DMS79 (cell line): ENCODE measurements at places on chromosomes 6 and 20.

DNA sequence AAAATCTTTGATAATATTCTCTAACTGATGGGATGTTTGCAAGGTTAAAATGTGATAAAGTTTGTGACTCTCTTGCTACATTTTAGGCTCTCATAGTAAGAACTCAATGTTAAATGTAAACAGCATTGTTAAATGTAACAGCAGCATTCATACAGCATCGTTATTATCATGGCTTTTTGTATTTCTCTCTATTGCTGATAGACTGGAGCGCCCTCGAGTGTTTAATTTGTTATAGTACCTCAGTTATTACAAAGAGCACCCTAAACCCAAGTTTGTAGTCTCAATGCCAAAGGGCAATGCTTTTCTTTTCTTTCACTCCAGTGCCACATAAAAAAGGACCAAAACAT, 14.9 kb upstream of the TTPAL start:
- DNase-seq: no peak

- no peak for DNase-seq
Observed at GRCh38 chr6:83417880-83418663, 12.8 kb downstream of the ME1 start.

DNA sequence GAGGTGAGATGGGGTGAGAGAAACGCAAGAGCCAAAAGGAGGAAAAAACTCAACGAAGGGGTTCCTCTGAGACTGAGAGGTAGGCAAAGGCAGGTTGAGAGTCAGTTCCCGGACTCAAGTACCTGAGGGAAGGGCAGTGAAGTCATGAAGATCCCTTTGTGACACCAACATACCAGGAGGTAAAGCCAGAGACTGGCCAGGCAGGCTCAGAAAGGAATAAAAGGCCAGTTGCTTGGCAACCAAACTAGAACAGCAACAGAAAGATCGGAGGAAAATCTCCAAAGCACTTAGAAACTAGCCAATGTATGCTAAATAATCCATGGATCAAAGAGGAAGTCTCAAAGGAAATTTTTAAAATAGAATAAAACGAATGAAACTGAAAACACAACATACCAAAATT, 209.8 kb upstream of the PROKR2 start:
- no peak for DNase-seq

DNA sequence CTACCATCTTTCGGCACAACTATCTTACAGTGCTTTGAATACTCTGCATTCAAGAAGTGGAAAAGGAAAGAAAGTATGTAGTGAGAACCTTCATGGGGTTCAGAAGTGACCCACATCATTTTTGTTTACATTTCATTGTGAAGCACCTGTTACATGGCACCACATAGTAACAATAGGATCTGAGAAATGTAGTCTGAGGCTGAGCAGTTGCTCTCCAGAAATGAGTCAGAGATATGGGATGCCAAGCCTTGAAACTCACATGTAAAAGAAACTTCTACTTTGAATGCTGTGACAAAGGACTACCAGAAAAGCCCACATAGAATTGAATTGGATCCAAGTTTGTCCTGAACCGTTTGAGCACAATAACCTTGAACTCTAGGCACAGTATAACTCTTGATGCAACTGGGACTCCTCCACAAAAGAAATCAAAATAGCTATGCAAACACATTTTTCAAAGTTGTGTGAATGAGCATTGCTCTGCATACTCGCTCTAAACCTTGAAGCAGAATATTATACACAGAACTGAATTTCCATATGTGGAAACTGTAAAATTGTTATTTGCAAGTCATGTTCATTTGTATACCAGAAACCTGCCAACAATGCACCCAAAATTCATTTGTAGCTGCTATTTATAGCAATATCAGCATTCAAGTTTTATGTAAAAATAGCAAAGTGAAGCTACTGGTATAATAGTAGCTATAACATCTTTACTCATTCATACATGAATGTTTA, 400.9 kb upstream of the POU3F2 start:
- no peak for DNase-seq

DNA sequence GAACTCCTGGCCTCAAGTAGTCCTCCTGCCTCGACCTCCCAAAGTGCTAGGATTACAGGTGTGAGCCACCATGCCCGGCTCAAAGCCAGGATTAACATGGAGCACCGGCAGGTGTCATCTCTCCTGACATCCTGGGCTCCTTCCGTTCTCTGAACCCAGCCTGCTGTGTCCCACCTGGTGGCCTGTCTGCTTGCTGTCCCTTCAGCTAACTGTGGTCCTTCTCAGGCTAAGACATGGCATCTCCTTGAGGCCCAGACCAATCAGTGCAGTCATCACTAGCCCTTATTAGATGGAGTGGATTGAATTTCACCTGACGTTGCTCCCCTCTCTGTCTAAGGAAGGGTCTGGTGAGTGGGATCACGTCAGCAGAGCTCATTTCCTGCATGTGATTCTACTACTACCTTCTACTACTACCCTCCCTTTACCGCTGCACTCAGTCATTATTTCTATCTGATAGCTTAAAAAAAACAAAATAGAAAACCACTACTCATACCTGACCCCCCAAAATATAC, 28.0 kb upstream of the SYNJ2 start:
- peak; percentile 64 for DNase-seq

DNA sequence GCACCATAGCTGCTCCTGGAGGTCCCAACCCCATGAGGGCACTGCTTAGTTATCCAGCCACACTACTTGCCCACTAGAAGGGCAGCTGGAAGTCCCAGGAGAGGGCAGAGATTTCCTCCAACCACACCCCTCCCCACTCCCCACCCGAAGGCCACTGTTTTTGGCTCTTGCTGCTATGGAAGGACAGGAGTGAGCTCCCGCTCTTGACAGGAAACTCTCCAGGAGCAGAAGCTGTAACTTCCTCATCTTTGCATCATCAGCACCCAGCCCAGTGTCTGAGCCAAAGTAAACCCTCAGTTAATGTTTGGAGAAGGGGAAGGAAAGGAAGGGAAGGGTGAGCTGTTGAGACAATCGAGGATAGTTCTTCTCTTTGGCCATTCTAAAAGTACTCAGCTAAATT, 120.7 kb downstream of the MTFR2 start:
- no peak for DNase-seq

- no peak for DNase-seq
Observed at GRCh38 chr6:61210549-61210948, 1075.5 kb downstream of the KHDRBS2 start.

DNA sequence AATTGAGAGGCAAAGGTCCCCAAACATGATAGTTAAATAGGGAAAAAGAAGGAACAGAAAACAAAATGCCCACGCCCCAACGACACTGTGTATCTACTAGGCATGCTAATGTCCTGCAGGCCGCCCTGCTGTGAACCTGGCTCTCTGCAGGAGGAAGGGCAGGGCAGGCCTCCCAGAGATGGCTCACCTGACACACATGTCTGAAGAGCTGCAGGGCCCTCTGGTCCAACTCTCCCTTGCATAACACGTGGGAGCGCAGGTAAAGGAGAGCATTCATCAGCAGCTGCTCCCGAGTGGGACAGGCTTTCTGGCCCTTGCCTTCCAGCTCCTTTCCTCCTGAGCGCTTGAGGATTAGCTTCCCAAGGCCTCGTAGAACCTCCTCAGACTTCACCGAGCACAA, 53.7 kb upstream of the LYRM2 start:
- no peak for DNase-seq

GRCh38 chr6:33404884-33405283, 5.9 kb upstream of the PHF1 start:
- no peak for DNase-seq

- no peak for DNase-seq
Observed at GRCh38 chr6:38020593-38020992, 201.1 kb downstream of the ZFAND3 start.

DNA sequence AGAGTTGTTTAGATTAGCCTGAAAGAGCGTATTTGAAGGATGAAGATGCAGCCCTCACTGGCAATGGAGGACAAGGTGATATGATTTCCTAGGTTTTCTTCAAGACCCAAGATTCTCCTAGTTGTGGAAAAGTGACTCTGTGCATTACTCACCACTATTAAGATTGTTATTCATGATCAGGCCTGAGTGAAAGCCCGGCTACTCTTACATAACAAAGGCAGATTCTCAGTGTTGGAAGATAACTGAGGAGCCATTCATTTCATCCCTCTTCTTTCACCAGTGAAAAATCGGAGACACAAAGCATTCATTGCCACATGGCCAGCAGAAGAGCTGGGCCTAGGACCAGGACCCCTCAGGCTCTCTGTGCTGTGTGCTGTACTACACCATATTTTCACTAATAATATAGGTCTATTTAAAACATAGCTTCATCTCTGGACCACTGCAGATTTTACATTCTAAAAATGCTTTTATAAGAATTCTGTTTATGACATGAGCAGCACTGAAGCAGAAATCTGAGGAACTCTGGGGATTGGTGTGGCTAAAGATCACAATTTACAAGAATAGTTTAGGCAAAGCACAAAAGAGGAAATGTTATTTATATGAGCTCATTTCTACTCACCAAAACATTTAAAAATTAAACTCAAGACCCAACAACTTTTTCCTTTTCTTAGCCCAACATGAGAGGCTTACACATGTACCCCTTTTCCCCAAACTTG, 181.9 kb upstream of the CCN2 start:
- no peak for DNase-seq

GRCh38 chr6:22001396-22002027, 295.3 kb downstream of the PRL start:
- DNase-seq: no peak

DNA sequence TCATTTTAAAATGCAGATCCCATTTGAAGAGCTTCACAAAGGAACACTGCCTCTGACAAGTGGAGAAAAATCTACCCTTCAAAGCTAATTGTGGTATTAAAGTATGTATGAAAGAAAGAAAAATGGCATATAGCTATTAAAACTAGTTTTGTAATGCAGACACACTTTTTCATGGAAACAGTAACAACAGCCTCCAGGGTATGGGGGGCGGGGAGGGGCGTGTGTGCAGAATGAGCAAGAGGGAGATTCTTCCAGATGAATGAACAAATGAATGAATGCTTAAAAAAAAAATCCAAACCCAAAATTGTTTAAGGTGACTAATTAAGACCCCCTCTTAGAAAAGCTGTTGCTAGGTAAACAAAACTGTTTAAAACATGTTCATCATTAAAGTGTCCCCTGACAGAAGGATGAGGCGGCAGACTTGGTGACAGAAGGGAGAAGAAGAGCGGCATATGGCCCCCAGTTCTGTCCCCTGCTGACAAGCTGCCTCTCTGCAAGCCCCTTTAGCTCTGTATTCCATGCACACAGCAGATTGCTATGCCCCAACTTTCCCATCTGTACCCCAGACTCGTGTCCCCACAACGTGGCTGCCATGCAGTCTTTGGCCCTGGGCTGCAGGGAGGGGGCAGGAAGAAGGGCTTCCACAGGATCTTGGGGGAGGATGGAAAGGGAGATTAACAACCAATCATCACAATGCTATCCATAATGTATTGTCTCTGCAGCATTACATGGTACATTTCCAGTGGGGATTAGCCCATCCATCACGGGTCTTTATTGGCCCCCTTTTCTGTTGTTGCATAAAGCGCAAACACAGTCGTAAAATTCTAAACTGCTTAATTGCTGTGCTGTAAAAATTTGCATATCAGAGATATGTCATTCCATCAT, 108.4 kb upstream of the OLIG3 start:
- no peak for DNase-seq

DNA sequence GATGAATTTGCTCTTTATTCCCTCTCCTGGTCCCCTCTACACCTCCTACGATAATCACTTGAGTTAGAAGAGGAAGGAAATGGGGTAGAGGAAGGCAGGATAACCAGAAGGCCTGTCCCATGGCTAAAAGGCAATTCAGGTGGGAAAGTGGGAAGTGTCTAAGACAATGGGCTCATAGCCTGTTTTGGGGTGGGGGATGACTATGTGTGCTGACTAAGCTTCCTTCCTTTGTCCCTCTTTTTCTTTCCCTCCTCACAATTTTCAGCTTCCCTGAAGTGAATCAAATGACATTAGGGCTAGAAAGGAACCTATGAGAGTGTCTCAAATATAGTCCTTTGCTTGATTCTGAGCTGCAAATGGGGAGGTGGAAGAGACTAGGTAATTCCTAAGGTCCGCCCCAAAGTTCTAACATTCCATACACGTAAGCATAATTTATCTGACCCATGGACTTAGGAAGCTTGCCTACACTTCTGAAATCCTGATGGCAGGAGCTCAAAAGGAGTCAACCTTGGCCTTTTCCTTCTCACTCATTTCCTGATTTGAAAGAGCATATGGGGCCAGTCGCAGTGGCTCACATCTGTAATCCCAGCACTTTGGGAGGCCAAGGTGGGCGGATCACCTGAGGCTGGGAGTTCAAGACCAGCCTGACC, 24.3 kb downstream of the EDEM2 start:
- no peak for DNase-seq

- no peak for DNase-seq
Observed at GRCh38 chr6:81565071-81565470, 187.4 kb downstream of the TENT5A start.

GRCh38 chr6:31769684-31770371, 7.3 kb downstream of the VWA7 start:
- DNase-seq: no peak

DNA sequence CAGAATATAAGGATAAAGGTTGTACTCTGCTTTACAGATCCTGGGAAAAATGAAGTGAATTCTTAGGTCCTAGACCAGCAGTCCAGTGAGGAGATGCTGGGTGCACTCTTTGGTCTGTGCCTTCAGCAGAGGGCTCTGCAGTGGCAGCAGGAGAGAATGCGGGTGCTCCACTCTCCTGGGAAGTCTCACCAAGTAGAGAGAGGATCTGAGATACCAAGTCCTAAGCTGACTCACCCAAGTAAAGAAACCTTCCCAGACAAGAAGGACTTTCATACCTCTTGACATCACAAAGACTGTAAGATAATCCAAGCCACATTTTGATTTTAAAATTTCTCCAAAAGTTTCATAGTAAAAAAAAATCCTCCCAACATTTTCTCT, 116.9 kb upstream of the EMILIN3 start:
- DNase-seq: no peak

GRCh38 chr6:138772596-138773176, 883 bp upstream of the CCDC28A start:
- DNase-seq: peak; percentile 29

DNA sequence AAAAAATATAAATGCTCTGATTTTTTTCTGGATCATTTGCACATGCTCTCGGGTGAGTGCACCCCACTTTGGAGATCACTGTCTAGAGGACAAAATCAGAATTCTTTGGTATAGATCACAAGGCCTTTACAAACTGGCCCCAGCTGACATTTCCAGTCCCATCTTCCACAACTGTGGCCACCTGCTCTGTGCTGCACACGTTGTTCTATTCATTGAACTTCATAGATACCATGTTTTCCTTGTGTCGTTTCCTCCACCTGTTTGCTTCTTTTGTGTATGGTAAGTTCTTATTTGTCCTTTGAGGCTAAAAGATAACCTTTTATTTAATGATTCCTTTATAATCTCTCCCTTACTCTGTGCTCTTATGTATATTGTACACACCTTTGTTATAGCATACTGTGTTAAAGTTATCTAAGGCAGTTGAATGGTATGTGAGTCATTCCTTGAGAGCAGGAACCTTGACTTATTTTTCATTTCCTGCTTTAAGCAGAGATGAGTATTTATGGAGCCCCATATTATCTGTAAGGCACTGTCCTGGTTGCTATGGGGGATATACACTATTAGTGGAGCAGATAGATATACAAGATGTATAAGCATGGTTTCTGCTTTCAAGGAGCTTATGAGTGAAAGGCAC, 12.0 kb upstream of the SLC17A5 start:
- DNase-seq: no peak

- DNase-seq: no peak
Observed at GRCh38 chr6:122839906-122840305, 50.8 kb downstream of the SMPDL3A start.

GRCh38 chr20:11766961-11767360, 150.7 kb upstream of the BTBD3 start:
- peak; percentile 81 for DNase-seq
